ENCODE measurements at places on chromosomes 5 and 9.

DNA sequence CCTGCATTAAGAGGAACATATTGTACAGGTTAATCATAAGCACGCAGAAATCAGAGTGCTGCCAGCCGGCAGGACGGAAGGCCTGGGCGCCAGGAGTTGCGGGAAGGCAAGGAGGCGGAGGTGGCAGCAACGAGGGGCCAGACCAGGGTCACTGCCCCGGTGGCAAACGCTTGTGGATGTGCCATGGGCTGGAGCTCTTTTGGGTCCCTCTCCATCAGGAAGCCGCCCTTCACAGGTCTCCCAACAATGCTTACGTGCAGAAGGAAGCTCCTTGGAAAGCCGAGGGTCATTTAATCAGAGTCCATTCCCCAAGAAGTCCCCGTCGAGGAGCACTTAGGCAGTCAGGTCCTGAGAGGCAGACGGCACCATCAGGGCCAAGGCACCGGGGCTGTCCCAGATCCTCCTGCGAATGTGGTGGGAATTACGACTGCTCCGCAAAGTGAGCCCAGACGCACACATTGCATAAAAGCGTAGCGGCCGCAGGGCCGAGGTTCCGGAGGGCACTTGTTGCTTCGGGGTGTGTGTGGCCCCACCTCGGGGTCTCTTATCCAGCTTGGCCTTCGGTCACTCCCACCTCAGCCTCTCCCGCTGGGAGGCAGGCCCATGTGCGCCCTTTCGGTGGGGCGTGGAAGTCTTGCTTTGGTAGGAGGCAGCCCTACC lies 20.5 kb downstream of the MRPL36 start:
- DNase-seq: no peak

DNA sequence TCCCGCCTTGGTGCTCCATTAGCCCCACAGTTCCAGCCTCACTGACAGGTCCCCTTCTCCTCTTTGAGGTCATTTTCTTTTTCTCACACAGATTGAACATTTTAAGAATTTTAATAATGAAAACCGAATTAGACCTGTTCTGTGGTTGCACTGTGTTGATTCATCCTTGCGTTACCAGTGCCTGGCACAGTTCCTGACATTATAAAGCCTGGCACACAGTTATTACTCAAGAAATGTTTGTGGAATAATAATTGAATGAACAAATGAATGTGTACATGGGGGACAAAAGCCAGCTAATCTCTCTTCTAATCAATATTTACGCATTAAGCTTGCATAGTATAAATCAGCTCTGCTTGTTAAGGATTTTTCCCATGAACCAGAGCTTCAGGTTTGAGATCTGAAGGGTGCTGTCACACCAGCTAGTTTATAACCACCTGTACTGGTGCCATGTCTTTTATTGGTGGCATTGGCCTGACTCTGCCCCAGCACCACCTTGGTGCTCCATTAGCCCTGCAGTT lies 80.0 kb downstream of the SV2C start:
- DNase-seq: no peak

GRCh38 chr5:23352446-23352845 lies 155.0 kb upstream of the PRDM9 start:
- DNase-seq: peak; percentile 56

GRCh38 chr5:73692981-73693380 lies 67.0 kb downstream of the ARHGEF28 start:
- DNase-seq: no peak

DNA sequence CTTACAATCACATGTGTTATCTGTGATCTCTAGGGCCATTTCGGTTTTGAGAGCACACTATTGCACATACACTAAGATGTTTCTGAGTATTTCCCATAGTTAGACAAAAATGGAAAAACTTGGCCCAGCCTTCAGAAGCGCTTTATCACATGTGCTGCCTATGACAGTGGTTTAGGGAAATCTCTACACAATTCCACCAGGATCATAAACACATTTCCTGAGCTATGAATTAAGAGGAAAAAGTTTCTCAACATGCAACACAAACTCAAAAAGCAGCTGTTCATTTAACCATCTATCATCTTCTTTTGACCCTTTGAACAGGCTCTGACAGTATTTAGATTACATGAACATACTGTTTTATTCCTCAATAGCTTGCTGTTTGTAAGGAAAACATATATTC lies 15.1 kb downstream of the FGF1 start:
- DNase-seq: no peak

DNA sequence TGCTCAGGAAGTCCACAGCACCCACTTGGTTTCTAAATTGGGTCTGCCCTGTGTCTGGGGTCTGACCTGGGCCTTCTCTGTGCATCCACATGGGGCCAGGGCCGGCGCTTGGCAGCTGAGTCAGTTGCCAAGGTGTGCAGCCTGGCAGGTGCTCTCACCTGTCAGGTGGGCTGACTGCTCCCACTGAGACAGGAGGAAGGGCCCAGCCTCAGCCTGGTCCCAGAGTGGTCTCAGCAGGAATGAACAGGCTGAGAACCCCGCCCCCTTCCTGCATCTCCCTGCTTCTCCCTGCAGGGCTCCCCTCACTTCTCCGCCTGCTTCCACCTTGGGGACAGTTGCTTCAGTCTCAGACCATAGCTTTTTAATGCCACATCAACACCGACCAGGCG lies 60.5 kb downstream of the BARX1 start:
- no peak for DNase-seq

GRCh38 chr9:114430457-114430856 lies 42.7 kb upstream of the AKNA start:
- peak; percentile 57 for DNase-seq

DNA sequence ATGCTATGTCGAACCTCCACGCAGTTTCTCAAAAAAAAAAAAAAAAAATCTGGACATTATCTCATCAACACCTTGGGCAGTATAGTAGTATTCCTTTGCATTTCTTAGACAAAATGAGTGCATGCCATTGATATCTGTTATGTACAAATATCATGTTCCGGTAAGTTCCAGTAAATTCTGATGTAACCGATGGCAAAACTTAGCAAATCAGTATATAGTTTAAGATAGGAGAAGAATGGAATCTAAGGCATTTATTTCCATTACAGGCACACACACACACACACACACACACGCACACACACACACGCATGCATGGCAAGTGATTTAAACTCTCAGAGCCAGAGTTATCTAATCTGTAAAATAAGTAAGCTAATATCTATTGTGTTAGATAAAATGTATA lies 356.5 kb upstream of the TUSC1 start:
- no peak for DNase-seq

GRCh38 chr5:9207817-9208418 lies 338.0 kb downstream of the SEMA5A start:
- peak; percentile 75 for DNase-seq

GRCh38 chr9:20361656-20362570 lies 260.4 kb downstream of the MLLT3 start:
- no peak for DNase-seq

DNA sequence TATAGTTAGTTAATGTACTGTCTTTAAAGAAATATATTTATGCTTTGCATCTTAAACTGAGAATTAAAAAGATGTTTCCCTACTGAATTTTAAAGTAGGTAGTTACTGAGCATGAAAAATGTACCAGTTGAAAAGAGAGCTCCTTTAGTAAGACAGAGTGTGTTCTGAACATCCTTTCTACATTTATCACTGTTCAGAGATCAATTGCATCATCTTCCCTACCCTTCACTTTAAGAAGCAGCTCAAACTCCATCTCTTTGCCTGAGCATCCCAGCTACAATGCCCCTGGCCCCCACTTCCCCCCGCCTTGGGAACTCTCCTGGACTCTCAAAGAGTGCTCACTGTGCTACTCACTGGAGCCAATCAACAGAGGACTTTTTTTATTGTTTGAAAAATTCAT lies 164.7 kb downstream of the GNAQ start:
- no peak for DNase-seq

- no peak for DNase-seq
Measured at GRCh38 chr5:169442913-169443784, 140.4 kb upstream of the SPDL1 start.

DNA sequence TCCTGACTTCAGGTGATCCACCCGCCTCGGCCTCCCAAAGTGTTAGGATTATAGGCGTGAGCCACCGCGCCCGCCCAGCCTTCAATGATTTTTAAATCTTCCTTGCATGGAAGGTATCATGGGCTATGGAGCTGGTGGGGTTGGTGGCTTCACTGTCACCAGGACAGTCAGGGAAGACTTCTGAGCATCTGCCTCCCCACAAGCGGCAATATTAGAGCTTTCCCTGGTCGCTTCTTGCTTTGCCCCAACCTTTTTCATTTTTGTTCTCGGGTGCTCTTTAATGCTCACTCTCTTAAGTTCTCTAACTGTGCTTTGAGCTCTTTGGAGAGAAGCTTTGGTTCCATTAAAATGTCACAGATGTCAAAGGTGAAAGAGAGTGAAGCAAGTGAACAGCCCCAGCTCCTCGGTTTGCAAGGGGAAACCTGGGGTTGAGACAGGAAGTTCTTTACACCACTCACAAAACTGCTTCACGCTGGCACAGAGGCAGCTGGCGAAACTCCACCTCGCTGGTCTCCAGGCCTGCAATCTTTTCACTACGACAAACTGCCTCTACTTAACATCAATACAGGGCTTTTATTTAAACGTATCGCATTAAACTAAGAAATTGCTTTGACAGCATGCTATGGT lies 142.5 kb upstream of the RETREG1 start:
- peak; percentile 44 for DNase-seq

DNA sequence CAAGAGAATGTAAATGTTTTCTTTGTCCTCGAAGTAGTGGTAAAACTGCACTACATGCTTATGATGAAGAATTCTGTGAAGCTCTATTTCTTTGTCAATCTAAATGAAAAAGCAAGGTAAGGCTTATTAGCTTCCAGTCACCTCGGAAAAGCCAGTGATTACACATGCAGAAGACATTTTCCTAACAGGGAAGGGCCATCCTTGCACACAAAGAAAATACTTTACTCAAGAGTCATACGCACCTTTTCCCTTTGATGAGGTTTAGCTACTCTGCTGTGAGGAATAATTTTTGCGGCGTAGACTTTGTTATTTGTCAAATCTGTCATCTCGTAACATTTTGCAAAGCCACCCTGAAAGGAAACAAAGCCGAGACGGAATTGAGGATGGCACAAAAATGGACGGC lies 1.1 kb downstream of the PLK2 start:
- DNase-seq: no peak

DNA sequence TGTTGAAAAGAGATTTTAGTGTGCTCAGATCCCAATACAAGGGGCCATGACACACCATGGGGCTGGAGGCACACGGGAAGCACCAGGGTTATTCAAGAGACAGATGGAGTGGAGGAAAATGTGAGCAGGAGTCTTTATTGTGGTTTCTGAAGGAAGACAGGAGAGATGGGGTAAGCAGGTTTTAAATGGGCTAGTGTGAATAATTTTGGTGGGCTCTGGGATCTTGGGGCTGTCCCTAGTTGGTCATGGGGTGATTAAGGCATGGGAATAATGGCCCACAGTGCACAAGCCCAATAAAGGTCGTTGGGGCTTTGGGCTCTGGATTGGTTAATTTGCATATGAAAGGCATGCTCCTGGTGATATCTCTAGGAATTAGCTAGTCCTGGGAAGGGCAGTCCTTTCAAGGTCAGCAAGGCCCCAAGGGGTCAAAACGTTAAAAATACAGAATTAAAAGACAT lies 3.6 kb upstream of the SCGB3A2 start:
- DNase-seq: no peak

DNA sequence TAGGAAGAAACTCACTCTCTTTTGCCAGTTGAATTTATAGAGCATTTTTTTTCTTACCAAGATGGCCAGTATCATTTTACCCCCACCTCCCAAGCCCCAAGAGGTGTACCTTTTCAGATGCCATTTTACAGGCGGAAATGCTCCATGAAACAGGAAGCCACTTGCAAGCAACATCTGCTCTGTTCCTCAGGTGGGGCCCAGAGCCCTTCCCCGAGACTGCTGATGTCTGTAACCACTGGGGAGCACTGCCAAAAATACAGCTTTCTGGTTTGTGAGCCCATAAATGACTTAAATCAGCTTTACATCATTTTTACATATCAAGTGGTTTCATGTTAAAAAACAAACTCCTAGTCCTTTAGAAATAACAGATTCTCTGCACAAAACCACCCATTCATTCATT lies 42.9 kb upstream of the GARNL3 start:
- no peak for DNase-seq

- no peak for DNase-seq
Measured at GRCh38 chr9:132641216-132641615, 28.6 kb downstream of the DDX31 start.

GRCh38 chr5:161399996-161400562 lies 146.4 kb downstream of the GABRB2 start:
- no peak for DNase-seq

DNA sequence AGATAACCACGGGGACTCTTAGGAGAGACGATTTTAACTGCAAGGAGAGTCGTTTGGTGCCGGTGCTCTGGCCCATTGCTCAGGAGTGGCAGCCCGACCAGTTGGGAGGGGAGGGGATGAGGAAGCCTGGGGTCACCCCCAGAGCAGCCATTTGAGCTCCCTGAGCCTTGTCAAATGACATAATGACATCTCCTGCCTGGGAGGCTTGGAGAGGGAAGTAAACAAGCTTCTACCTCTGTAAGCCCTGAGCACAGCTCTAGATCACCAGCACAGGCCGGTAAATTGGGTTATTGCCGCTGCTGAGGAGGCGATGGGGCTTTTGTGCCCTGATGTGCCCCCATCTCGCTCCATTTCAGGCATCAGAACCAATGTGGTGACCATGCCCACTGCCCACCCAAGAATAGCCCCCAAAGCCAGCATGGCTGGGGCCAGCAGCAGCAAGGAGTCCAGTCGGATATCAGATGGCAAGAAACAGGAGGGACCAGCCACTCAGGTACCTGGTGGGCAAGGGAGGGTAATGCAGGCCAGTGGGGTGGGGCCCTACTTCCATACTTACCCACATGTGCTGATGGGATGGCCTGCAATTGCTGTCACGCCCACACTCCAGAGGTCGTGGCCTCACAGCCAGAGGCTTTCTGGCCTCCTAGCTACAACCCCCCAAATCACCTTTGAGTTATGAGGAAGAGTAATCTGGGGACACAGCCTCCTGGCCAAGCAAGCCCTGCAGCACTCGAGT lies 23.0 kb downstream of the CD74 start:
- no peak for DNase-seq

GRCh38 chr5:176413255-176413565 lies 3.1 kb downstream of the CLTB start:
- no peak for DNase-seq

DNA sequence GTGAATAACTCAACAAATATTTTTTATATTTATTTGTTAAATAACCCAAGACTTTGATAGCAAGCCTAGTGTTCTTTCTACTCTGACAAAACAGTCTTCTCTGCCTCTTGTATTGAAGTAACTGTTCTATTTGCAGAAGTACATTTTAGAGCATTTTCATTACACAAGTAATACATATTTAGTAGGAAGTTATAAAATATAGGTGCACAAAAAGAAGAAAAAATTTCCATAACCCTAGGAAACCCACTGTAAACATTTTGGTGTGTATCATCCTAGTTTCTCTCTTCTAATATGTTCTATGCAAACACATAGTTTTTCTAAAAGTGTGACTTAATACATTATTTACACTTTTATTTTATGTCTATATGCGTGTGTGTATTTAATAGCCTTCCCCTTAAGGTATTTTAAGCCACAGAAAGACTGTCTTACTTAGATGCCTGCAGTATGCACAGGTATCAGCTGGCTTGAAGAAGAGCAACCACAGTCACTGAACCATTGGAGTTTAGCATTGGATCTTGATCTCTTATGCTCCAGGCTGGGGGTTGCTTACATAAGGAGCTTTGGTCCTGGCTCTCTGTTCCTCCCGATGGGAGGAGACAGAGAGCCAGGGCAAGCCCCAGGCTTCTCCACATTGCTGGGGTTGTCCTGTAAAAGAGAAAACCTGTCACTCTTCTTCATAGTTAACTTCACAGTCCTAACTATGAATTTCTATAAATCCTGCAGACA lies 3.8 kb downstream of the SELENOP start:
- DNase-seq: no peak

GRCh38 chr9:90942555-90942954 lies 140.9 kb downstream of the SYK start:
- DNase-seq: no peak
